ENCODE measurements at places on chromosomes 2 and 18.
A peak's percentile ranks its signal among the peaks of the same experiment; 100 is the strongest.

DNA sequence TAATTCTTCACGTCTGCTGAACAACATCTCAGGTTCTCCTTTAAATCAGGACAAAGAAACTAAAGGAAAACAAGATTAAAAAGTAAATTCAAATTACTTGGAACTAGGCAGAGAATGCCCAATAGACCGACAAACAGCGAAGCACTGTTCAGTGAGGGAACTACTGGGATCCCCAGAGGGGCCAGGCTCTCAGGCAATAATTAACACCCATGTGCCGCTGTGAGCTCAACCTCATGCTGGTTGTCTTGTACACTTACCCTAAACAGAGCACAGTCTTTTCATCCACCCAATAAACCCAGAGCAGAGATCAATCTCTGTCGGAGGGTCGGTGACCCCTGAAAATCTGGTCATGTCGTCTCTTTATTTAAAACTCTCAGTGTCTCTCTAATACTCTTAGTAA is 229.9 kb upstream of the CRIM1 start:
- no peak for DNase-seq

DNA sequence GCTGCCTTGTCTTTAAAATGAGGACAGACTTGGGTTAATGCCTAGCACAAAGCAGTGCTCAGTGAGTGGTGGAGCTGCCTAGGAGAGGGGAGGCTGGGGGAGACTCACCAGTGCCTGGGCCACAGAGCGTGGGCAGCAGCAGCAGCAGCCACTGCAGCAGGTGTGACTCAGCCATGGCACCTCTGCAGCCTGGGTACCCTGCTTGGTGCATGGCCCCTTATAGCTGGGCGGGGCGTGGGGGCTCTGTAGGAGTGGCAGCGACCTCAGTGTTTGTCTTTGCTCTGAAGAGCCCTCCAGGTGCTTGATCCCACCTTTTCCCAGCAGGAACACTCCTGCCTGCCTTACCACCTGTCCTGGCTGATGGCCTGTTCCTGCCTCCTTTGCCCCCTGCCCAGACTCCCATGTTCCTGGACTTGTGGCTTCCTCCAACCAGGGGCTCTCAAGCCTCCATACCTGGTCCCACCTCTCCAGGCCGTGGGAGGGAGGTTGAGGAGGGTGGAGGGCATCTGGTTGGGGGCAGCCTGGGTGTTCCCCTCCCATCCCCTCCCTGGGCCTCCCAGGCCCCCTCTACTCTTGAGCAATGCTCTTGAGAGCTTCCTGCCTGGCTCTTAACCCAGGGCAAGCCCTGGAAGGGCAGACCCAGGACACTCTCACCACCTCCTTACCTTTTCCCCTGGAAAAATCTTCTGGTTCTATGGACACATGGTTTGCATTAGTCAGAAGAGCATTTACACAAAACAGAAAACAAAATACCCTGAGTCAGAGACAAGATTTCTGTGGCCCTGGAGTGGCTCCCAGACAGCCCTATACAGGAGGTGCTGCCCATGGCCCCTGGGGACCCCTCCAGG is at the start of gene SFTPB:
SFTPB (minus strand) TSS at position 191 of the 848 bp plus-strand sequence; CDS start at position 175, 16 bp downstream.
- DNase-seq: no peak

- DNase-seq: no peak
These were observed 195.6 kb downstream of the HRH4 start for GRCh38 chr18:24656050-24656449.

DNA sequence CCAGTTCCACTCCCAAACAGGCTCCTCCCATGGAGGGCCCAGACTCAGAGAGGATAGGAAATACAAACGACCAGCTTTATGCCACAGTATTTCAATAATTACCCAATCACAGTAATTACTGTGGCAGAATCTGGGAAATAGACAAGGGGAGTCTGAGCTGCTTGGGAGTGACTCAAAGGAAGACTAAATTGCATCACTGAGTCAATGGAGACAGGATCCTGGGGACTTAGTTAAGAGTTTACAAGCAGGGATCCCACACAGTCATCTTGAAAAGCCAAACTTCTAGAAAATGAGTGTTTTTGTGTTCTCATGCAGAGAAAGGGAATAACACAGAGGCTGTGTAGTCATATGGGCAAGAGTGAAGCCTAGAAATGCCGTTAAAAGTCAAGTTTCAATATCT is 1142.1 kb downstream of the CNTNAP5 start:
- DNase-seq: no peak

DNA sequence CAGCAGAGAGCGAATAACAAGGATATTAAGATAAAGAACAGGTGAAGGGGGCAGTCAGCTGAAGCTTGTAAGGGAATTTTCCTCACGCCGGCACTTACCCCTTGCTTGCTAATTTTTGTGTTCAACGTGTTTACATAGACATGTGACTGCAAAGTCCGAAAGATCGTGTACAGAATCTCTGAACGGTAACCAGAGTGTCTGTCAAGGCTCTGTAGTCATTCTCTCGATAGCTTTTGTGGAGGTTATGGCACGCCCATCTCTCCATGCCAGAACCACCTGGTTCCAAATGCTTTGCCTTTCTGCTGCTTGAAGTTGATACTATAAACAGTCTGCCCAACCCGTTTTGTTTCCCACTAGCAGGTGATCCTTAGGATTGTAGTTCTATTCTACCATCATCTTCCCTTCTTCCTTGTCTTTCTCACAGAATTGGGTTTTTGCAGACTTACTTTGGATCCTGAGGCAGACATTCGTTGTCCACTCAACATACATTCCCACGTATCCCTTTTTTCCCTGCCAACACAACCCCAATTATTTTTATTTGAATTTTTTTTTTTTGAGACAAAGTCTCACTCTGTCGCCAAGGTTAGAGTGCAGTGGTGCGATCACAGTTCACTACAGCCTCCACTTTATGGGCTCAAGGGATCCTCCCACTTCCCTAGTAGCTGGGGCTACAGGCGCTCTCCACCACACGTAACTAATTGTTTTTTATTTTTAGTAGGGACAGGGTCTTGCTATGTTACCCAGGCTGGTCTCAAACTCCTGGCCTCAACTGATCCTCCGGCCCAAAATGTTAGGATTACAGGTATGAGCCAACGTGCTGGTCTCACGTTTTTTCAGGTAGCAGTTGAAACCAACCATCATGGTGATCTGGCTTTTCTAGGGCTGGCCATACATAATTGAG is 1.3 kb upstream of the USP34 start:
- DNase-seq: peak; percentile 25

DNA sequence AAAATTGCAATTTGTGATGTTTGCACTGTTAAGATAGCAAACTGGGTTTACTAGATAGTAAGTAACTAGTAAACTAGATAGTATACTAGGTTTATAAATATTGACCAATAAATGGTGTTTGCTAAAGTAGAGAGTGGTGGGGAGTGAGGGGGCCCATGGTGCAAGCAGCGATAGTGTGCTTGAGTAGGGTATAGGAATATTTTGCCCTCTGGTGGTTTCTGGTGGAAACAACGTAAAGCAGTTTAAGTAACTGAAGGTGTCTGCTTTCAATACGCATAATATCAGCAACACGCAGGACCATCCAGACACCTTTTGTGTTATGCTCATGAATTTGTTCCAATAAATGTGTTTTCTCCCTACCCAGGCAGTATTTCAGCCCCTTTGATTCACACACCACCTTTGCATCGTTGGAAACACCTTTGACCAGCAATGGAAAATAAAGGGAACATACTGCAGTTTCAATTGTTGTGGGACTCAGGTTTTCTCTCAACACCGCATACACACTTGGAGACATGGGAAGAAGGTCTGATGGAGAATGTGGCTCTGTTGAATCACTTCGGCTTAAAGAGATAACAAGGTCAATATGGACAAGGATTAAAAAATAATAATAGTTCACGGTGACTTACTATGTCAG is 16.7 kb upstream of the STAT1 start:
- DNase-seq: no peak

DNA sequence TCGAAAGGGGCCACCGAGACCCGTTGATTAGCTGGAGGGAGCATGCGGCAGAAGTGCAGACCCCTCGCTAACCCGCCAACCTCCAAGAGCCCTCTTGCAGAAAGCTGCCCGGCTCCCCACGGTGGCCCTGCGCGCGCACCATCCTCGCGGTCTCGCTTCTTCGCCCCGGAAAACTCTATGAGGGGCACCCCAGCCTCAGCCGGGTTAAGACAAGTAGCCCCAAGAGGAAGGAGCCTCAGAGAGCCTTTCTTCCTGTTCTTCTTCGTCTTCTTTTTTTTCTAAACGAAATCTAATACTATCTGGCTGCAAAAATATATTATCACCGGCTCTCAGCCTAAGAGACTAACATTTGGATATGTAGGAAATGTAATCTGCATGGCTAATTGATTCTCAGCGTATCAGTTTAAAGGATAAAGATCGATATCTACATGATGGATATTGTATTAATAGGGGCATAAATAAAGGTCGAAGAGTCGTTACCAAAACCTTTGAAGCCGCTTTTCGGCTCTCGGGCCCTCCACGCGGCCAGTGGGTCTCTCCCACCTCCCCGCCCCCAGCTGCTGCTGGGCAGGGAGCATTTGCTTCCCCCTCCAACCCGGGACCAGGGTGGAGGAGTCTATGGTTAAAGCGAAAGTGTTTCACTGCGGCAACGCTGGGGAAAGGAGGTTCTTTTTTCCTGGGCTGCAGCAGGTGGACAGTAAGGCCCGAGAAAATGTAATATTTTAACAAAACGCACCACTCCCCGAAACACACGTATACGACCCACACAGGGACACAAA is 6.1 kb upstream of the PAX3 start:
- no peak for DNase-seq

GRCh38 chr2:48069769-48070168 is 163.5 kb upstream of the FBXO11 start:
- DNase-seq: no peak

DNA sequence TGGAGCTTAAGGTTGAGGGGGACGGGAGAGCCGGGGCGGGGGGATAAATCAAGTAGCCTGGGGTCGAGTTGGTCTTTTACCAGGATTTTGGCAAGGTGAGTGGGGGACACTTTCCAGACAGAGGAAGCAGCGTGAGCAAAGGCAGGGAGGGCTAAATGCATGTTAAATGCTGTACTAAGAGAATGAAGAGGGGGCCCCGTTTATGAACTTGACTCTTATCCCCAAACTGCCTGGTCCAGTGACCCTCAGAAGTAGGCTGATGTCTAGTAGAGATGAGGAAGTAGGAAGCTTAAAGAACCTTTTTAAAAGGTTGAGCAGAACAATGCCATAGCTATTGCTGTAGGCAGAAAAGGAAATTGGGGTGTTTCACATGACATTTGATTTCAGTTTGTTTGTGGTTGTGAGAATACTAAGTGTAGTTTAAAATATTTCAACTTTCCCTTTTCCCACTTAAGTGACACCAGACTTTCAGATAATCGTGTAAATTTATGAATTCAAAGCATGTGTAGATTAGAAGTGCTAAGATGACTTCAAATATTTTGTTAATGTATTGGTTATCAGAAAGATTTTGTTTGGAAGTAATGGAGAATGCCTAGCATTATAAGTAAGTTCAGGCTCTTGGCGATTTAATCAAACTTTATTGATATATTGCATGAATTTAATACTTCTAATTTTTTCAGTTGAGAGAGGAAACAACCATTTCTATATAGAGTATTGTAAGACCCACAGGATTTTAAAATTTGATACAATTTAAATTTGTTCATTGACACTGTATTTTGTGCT is 1.8 kb downstream of the REL start:
- DNase-seq: peak; percentile 24

DNA sequence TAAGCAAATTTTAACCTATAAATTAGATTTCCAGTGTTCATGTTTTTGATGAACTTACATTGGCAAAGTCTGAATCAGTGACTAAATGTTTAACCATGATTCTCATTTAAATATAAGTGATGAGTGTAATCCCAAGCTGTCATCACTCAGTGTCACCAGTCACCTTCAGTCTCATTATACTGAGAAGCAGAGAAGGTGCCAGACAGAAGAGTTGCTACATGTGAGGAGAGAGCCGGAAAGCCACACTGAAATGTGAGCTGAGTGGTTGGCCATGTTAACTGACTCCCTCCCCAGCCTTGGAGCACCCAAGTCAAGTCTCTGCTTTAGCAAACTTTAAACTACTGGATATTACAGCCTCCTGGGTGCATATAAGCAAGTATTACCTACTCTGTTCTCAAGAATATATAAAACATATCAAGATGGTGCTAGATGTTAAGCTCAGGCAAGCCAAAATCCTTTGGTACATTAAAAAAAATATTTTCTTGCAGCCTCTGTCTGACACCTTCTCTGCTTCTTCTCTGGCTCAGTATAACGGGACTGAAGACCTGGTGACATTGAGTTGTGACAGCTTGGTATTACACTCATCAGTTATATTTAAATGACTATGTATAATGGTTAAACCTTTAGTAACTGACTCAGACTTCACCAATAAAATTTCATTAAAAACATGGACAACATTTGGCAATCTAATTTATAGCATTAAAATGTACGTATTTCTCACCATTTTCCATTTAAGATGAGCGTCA is 75.8 kb upstream of the MAP3K20 start:
- DNase-seq: no peak

DNA sequence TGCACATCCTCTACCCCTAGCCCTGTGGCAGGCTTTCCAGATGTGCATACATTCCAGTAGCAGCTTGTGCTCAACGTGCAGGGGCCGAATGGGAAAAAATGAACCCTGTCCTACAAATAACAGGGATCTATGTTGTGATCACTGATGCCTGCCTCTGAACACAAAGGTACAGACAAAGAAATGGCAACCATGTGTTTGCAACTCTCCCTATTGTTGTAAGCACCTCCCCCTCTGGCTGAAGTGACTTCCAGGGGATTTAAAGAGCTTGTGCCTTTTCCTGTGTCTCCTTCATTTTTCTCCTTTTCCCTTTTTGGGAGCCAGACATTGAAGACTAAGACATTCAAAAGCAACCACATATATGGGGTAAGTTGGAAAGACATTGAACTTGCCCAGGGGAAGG is 21.6 kb downstream of the ARHGAP25 start:
- no peak for DNase-seq

DNA sequence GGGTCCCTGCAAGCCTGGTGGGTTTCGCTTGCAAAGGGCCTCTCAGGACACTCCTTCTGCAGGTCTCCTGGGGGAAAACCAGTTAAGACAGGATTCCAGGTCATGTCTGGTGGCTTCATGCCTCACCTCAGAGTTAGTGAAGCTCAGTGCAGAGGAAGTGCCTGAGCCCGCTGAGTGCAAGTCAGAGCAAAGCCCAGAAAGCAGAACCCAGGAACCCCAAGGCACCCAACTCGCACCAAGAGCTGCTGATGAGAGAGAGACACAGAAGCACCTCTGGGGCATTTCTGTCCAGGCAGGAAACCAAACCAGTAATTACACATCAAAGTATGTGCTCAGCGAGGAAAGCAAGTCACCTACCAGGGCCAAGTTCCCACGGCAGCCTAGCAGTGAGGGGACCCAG is 78.4 kb downstream of the ARHGEF4 start:
- DNase-seq: no peak

GRCh38 chr2:158988501-158988900 is 20.1 kb downstream of the TANC1 start:
- no peak for DNase-seq

DNA sequence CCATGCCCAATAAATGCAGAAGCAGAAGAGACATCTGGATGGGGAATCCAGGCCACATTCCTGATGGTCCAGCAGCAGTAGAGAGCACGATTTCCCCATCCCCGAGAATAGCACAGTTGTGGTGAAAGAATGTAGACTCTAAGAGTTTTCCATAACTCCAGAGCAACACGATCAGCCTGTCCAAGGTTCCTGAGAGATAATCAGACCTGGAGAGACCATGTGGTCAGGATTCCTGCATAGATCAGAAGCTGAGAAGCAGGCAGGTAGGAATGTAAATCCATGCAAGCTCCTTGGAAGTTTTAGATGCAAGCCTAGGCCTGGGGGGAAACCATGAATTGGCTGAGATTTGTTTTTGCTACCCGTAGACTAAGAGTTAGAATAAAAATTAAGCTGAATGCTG is 34.2 kb upstream of the PTPRM start:
- no peak for DNase-seq

GRCh38 chr2:238864207-238865014 is 16.5 kb downstream of the TWIST2 start:
- DNase-seq: peak; percentile 89

All from muscle of arm (tissue), 14 donors.